Thoracic aorta (tissue), 2 donors: ENCODE measurements at places on chromosomes 1 and 21.

- no peak for DNase-seq
Measured at GRCh38 chr1:113593550-113594297, 165.6 kb downstream of the PHTF1 start.

- no peak for DNase-seq
Measured at GRCh38 chr1:41419584-41420295, 58.5 kb downstream of the FOXO6 start.

GRCh38 chr1:232274999-232275710 lies 354.8 kb downstream of the SIPA1L2 start:
- no peak for DNase-seq

- no peak for DNase-seq
Measured at GRCh38 chr1:64536836-64537490, 67.0 kb downstream of the CACHD1 start.

DNA sequence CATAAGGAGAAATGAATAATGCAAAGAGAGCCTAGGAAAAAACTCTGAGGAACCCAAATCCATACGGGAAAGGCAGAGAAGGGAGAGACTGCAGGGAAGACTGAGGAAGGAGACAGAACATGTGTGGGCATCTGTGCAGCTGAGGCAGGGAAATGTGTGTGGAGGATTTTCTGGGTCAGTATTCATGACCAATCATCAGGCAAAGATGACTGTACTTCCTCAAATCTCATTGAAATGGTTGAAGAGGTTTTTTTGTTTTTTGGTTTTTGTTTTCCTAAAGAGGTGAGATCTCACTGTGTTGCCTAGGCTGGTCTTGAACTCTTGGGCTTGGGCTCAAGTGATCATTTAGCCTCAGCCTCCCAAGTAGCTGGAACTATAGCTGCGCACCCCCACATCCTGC lies 15.7 kb downstream of the DIP2A start:
- no peak for DNase-seq
